Stimulated activated CD4-positive, alpha-beta T cell treated with anti-CD3 and anti-CD28 coated beads, Interleukin-12 subunit alpha, Interleukin-12 subunit beta, amount 100 ng/mL, for 48 hours (primary cell): ENCODE measurements at places on chromosomes 16 and 17.
A peak's percentile ranks its signal among the peaks of the same experiment; 100 is the strongest.

- DNase-seq, result no peak
These were observed 5.9 kb upstream of the MMD start for GRCh38 chr17:55427587-55427882.

- DNase-seq, result no peak
These were observed 1.1 kb downstream of the C17orf107 start for GRCh38 chr17:4900231-4901107.

DNA sequence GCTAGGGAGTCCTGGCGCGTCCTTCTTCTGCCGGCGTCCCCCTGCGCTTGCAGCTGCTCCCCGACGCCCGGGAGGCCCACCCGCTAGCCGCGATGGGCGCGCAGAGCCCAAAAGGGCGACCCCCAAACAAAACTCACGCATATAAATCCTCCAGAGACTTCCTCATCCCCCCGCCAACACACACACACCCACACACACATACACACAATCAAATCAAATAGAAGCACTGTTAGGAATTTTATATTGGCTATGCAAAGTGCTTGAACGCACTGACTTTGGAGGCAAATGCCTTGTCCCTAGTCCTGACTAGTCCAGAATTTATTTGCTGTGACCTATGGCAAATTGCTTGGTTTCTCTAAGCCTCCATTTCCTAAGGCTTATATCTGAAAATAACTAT, 23.8 kb upstream of the CRYM start:
- DNase-seq, result no peak

DNA sequence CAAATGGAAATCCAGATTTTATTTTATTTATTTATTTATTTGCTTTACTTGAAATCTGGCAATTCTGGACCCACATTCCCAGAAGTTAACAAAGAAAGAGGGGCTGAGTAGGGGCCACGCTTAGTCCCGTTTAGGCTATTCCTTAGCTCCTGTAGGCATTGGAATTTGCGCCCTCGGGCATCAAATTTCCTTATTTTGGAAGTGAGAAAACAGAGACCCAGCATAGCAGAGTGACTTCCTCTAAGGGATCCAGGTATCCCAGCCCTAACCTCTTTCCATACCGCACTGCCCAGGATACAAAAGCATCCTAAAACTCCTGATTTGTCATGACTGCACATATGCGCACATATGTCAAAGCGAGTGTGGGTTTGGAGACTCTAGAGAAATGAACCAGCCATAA, 19.0 kb upstream of the SMG1 start:
- no peak for DNase-seq

GRCh38 chr17:32331243-32332040, 10.5 kb downstream of the C17orf75 start:
- DNase-seq, result no peak

DNA sequence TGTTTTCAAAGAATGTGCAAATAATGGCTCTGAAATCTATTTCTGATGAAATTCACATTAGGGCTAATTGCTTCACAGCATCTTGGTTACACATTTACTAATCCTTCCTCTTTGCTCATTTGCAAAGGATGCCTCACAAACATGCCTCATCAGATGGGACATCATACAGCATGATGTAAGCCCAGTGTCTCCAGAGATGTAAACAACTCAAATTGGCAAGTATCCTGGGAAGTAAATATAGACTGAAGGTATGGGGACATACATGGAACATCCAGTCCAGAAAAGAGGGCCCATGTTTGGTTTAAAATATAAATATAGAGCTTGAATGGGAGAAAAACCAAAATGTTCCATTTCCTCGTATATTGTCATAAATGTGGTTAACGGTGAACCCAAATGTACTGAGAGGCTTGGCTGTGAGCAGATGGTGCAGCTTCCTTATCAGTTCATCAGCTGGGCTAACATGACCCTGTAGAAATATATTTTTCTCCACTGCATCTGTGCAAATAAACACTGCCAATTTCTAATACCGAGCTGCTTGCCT, 142.9 kb upstream of the NUDT7 start:
- no peak for DNase-seq

DNA sequence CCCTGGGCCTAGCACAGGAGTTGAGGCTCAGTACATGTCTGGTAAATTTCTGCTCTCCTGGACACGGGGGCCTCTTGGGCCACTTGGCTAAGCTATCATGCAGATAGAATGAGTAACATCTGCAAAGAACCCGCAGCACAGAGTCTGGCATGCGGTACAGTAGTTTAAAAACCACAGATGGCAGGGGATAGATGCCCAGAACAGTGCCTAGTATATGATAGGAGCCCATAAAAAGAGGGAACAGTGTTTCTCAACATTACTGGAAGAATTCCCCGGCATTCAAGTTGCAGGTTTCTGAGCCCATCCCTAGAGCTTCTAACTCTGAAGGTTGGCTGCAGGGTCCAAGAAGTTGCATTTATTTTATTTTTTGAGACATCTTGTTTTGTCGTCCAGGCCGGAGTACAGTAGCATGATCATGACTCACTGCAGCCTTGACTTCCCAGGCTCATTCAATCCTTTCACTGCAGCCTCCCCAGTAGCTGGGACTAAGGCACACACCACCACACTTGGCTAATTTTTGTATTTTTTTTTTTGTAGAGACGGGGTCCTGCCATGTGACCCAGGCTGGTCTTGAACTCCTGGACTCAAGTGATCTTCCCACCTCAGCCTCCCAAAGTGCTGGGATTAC, 5.8 kb downstream of the CDIPT start:
- DNase-seq, result no peak

GRCh38 chr16:31074814-31075183, 577 bp downstream of the ZNF646 start:
- DNase-seq, result no peak

GRCh38 chr17:44967907-44968224, 237 bp downstream of the C1QL1 start:
- DNase-seq, result no peak

DNA sequence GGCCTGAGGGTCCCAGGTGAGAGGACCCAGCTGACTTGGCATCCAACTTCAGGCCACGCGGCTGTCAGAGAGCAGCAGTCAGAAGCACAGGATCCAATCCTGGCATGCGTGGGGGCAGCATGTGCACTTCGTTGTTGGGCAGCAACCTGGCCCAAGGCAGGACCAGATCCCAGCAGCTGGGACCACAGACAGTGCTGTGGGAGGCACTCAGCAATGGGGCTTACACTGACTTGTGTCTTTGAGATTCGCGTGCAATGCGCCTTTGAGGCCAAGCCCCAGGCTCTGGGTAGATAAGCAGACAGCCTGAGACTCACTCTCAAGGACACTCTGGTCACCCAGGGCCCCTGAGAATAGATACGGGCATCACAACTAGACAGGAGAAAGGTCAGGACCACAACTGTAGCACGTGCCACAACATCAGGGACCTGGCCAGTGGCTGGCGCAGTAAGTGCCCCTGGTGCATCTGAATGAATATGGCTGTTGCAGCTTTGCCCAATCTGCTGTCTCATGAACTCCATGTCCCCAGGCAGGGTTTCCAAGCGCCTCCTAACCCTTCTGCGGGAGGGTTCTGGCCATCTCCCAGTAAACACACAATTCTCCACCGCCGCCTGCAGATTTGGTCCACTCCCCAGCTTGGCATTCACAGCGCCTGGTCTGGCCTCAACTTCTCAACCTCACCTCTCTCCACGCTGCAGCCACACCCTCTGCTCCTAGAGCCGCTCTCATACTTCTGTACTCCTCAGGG, 3.2 kb downstream of the PAM16 start:
- DNase-seq, result no peak

- DNase-seq, result no peak
These were observed 285.2 kb downstream of the CA10 start for GRCh38 chr17:51873302-51873701.

GRCh38 chr16:57643147-57643874, 14.9 kb downstream of the ADGRG1 start:
- DNase-seq, result no peak

DNA sequence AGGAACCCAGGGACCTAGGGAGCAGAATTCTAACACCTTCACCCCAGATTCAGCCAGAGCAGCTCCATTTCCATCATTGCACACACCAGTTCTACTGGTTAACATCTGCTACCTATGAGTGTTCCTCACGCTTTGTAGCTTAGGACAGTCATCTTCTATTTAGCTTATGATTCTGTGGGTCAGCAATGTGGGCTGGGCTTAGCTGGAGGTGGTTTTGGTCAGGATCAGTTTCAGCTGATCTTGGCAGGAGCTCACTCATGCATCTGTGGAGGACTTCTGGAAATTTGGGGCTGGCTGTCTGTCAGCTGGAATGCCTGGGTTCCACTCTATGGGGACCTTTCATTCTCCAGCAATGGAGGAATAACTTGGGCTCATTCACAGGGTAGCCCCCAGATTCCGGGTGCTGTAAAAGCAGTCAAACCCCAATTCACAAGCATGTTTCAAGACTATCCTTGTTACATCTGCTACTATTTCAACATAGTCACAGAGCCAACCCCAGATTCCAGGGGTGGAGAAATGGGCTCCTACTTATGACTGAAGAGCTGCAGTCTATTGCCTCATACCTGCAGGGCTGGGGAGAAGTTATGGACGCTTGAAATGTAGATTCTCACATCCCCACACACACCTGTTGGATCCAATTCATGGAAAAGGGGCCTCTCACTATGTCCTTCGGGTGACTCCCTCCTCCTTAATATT, 3.4 kb upstream of the HP start:
- DNase-seq, result no peak

DNA sequence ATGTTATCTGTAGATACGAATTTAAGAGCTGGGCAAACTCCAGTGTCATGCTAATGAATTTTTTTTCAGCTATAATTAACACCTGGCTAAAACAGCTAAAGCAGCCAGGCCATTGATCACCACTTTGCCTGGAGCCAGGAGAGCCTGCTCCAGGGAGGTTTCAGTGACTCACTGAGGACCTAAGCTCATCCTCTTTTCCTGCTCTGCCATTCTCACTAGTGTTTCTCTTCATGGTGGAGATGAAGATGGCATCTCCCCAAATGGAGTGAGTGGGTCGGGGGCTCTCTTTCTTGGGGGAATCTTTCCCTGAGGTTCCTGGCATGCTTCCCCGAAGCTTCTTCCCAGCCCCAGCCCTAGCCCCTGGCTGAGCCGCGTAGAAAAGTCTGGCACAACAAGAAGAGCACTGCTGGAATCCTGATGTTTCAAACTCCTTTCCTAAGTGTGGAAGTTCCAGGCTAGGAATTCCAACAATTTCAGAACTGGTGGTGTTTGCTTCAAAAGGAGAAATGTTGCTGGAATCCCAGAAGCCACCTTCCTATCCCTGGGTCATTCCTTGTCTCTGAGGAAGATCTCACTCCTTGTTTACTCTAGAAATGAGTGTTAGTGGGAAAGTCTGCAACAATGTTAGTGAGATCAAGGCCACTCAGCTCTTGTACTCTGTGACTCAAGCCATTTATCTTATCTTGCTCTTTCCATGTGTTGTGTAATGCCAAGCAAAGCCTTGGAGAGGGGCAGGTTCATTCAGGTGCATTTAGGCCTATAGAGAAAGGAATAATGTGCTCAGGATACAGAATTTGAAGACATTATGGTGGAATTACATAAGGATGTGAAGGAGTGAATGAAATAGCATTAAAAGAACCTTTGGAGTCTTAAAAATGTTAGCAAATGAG, 26.0 kb upstream of the B4GALNT2 start:
- DNase-seq, result no peak

DNA sequence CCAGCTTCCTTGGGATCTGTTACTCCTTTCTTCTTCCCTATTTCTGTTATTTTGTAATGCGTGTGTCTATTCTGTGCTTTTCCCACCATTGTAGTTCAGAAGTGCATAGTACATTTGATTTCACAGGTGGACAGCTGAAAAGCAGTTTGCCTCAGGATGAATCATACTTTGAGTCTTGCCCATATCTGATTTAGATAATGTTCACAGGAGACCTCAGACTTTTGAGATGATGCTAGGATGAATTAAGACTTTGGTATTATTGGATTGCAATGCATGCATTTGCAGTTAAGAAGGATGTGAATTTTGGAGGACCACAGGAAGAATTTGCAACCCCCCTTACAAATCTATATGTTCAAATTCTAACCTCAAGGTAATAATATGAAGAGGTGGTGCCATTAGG, 769.6 kb downstream of the CDH11 start:
- no peak for DNase-seq

DNA sequence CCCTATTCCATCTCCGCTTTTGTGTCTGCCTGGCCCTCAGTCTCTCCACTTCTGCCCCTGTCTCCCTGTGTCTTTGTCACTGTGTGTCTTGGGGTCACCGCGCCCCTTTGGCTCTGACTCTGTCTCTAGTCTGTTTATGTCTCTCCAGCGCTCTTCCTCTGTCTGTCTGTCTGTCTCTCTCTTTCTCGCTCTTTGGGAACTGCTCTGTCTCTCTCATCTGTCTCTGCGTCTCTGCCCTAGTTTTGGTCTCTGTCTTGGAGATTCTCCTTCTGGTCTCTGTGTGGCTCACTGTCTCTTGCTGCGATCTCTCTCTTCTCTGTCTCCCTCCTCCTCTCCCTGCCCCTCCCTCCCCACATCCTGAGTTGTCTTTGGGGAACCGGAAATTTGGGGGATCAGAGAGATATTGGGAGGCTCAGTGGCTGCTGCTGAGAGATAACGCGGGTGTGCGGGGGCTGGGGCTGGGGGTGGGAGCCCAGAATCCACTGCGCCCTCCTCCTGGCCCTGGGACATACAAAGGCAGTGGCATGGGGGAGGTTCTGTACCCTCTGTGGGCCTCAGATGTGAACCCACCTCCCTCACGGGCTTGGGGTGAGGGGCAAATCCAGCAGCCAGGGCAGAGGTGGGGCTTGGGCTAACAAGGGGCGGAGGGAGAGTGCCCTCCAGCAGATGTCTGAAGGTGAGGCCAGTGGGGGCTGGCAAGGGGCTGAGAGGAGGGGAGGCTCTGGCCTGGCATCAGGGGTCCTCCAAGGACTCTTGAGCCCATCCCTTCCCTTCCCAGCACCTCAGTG, 24.4 kb downstream of the LAT start:
- DNase-seq, result no peak

- no peak for DNase-seq
These were observed 5.9 kb upstream of the HOXB13 start for GRCh38 chr17:48734333-48735061.

- no peak for DNase-seq
These were observed 26.6 kb upstream of the NAGLU start for GRCh38 chr17:42509409-42509808.

- DNase-seq, result no peak
These were observed 489 bp downstream of the ZC3H18 start for GRCh38 chr16:88570691-88571092.

- DNase-seq, result no peak
These were observed 44.8 kb upstream of the NOG start for GRCh38 chr17:56548661-56549060.

GRCh38 chr16:2910441-2910969, 1.2 kb upstream of the FLYWCH1 start:
- no peak for DNase-seq

- DNase-seq, result no peak
These were observed 4.5 kb downstream of the SCARF1 start for GRCh38 chr17:1641065-1641403.

- no peak for DNase-seq
These were observed 32.1 kb downstream of the SPACA3 start for GRCh38 chr17:33023790-33024189.

DNA sequence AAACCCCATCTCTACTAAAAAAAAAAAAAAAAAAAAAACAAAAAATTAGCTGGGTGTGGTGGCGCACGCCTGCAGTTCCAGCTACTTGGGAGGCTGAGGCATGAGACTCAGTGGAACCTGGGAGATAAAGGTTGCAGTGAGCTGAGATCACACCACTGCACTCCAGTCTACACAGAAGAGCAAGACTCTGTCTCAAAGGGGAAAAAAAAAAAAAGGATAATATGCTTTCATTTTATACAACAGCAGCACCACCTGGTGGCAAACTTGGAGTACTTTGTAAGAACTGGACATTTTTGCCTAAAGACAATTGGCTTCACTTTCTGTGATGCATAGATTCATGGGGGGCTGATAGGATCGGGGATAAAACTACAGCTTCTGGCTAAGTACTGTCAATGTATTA, 8.5 kb downstream of the CHTF8 start:
- DNase-seq, result peak; percentile 41

GRCh38 chr16:47461598-47462266, 601 bp downstream of the PHKB start:
- no peak for DNase-seq
